ENCODE measurements at places on chromosomes 11 and 22.

- no peak for DNase-seq
Measured at GRCh38 chr22:35783943-35784614, 66.4 kb downstream of the APOL5 start.

DNA sequence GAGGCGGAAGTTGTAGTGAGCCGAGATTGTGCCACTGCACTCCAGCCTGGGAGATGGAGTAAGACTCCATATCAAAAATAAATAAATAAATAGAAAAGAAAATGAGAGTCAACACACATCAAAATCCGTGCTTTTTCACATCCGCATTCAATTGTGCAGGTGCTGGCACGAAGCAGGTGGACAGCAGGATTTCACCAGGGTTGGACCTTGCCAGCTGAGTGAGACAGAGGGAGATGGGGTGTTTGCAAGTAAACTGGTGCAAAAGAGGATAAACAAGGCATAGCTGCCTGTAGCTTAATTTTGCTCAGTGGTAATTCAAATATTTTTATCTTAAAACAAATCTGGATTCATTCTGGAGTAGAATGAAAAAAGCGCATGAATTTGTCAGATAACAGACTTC is 23.3 kb upstream of the DNAL4 start:
- DNase-seq, result no peak

- DNase-seq, result no peak
Measured at GRCh38 chr22:31238057-31238456, 26.0 kb downstream of the LIMK2 start.

DNA sequence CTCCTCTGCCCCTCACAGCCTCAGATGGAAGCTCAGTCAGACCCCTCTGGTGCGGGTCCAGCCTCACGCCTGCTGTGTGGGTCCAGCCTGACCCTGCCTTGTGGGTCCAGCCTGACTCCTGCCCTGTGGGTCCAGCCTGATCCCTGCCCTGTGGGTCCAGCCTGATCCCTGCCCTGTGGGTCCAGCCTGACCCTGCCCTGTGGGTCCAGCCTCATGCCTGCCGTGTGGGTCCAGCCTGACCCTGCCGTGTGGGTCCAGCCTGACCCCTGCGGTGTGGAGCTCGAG is 445.3 kb downstream of the BRD1 start:
- no peak for DNase-seq

GRCh38 chr11:47296045-47296444 is 26.1 kb downstream of the MADD start:
- no peak for DNase-seq

GRCh38 chr11:45078236-45079074 is 68.0 kb upstream of the PRDM11 start:
- no peak for DNase-seq

GRCh38 chr11:134861490-134862104 is 449.6 kb upstream of the B3GAT1 start:
- DNase-seq, result no peak

DNA sequence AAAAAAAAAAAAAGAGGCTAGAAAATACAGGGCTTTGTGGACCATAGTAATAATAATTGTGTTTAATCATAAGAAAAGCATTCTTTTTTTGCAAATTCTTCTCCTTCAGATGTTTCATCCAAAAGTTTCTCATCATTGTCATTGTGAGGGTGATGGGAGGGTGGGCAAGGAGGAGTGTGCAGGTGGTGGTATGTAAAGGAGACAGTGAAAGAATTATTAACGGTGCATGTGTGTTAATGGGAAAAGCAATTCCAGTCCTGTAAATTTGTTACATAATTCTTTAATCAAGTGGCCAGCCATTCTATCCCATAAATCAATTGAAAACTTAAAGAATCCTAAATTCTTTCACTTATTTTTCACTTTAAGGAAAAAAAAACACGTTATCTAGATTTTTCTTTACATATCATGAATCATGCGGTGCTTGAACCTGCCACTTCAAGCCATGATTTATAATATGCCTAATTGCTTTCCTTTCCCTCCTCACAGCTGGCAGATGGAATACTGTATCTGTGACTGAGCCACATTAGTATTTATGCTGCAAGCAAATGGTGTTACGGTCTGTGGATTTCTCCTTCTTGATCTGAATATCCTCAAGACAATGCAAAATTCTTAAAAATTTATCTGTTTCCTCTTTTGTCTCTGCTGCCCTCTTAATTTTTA is 318.5 kb downstream of the JRKL start:
- no peak for DNase-seq
